ENCODE measurements at places on chromosomes 7 and 10. TPM values are rescaled to one million over a fixed set of nuclear protein-coding genes. Genes with fewer than 3 reads are reported as not detected.

AMPH gene
- total RNA-seq: 1.9 TPM

DNA sequence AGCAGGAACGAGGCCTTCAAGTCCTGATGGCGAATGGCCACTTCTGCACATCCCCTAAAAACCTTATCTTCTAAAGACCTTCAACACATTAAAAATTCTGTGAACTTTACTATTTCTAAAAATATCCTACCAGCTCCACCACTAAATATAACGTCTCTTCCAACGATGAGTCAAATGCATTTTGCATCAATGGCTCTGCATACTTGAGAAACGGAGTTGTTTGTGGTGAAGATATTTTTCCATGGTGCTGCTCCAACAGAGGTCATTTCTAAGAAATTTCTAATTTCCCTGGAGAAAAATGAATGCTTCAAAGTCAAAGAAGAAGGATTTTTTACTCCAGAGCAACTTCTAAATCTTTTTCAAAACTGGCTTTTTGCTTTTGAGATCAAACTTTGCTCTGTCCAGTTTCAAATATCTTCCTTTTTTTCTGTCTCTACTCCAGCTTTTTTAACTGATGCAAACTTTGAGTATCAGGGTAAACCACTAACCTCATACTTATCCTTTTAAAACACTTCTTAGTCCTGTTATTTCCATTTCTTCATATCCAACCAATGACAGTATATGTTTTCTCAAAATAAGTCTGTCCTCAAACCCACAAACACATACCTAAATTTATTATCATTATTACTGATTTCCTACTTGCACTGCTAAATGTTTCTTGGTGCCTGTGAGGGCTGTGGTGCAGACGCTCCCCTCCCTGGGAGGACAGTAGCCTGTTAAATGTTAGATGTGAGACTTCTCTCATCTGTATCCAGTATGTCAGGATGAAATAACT is 258.1 kb downstream of the KLF6 start:
- DNase-seq: no peak

DNA sequence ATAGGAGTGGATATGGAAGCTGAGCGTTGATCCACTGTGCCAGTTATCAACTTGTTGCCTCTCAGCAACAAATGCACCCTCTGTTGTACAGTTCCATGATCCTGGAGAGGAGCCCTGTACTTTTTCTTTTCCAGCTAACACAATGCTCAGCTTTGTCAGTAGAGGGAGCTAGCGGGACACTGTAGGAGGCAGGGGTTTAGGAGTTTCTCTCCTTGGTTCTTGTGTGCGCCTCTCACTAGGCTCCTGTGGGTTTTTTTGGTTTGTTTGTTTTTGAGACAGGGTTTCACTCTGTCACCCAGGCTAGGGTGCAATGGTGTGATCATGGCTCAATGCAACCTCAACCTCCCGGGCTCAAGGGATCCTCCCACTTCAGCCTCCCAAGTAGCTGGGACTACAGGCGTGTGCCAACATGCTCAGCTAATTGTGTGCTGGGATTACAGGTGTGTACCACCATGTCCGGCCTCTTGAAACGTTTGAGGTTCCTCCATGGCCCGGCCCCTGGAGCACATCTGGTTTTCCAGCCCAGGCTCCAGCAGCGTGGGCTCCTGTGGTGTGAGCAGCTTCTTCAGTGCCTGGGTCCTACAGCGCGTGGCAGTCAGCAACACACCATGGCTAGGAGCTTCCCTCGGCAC is 12.0 kb upstream of the MARVELD1 start:
- peak; percentile 29 for DNase-seq

DNA sequence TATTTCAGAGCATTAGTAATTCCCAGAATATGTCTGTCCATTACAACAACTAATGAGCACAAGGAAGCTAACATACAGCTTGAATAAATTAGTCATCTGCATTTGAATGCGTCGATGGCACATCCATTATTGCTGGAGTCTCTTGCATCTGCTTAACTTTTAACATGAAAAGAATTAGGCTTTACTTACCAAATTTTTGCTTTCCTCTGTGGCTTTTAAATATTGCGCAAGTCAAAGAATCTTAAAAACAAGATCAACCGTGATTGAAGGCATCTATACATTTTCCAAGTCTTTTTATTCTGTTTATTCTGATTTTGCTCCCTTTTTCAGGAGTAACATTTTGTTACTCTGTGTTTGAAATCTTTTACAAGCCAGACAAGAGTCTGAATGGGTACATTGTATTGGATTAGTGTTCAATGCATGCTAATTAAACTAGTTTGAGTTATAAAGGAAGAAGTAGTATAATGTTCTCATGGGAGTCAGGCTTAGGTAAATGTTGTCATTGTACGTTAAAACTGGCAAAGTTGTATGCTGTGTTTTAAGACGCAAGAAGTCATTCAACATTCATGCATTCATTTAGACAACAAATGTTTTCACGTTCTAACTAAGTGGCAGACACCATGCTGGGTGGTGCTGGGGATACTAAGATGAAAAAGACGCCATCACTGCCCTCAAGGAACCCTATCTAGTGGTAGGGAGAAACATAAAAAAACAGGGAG is 4.0 kb upstream of the CACNB2 start:
- no peak for DNase-seq

GRCh38 chr7:6242561-6242960 is 29.9 kb downstream of the CYTH3 start:
- DNase-seq: no peak

DNA sequence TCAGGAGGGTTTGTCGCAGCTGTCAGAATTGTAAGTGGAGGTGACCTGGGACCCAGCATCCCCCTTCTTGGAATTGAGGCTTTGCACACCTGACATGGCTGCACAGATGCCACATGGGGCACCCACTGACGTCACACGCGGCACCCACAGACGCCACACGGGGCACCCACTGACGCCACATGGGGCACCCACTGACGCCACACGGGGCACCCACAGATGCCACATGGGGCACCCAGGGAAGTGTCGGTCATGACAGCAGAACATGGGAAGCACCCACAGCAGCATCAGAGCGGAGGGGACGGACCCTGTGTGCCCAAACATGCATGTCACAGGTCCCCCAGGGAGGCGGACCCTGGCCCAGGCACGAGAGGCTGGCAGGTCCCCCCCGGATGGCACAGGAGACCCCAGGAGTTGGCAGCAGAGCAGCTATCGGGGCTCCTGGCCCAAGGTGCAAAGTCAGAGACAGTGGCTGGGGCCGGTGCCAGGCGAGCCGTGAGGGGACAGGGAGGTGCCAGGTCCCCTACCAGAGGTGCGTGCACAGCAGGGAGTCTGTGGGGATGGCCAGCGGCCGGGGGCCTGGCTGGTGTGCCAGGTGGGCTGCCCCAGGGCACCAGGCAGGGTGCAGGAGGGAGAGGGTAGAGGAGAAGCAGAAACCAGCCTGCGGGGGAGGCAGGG is 21.1 kb downstream of the KNDC1 start:
- DNase-seq: no peak

GRCh38 chr10:84452003-84452402 is 123.6 kb downstream of the CCSER2 start:
- DNase-seq: no peak

DNA sequence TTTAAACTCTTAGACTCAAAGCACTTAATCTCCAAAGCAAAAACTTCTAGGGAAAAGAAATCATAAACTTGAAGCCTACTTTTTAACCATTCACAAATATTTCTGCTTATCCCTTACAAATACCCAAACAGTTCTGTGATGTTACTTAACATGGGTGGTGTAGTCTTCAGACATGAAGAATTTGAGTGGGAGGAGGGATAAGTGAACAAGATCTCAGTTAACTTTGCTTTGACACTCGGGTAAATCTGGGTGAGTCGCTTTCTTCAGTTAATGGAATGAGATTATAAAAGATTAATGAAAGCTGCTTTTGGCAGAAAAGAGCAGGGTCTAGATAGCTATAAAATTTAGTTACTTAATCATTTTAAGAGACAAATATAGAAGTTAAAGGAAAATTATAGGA is 47.5 kb downstream of the RNF133 start:
- DNase-seq: no peak

GRCh38 chr7:12303495-12303894 is 92.4 kb downstream of the TMEM106B start:
- DNase-seq: no peak
